ENCODE measurements at places on chromosomes 1 and 21.

- no peak for DNase-seq
Observed at GRCh38 chr1:163029901-163030300, 39.3 kb upstream of the RGS4 start.

DNA sequence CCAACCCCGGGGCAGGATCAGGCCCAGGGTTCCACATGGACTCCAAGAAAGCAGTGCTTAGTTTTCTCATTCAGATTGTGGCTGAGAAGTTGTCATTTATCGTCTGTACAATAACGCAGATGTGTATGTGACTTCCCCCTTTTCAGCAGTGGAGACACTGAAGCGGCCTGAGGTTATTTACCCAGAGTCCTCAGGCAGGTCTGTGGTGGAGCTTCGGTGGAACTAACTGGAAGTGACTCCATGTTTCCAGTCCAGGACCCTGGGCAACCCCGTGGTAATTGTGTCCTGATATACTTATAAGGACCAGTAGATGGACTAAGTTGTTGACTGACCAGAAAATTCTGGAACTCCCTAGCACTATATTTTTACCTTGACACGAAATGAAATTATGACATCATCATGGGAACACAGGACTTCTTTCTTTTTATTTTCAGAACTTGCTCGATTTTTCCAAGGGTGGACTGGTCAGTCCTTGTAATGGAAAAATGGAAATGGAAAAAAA, 1.0 kb upstream of the IER5 start:
- DNase-seq, result no peak

- DNase-seq, result no peak
Observed at GRCh38 chr1:10734962-10735544, 61.4 kb downstream of the CASZ1 start.

DNA sequence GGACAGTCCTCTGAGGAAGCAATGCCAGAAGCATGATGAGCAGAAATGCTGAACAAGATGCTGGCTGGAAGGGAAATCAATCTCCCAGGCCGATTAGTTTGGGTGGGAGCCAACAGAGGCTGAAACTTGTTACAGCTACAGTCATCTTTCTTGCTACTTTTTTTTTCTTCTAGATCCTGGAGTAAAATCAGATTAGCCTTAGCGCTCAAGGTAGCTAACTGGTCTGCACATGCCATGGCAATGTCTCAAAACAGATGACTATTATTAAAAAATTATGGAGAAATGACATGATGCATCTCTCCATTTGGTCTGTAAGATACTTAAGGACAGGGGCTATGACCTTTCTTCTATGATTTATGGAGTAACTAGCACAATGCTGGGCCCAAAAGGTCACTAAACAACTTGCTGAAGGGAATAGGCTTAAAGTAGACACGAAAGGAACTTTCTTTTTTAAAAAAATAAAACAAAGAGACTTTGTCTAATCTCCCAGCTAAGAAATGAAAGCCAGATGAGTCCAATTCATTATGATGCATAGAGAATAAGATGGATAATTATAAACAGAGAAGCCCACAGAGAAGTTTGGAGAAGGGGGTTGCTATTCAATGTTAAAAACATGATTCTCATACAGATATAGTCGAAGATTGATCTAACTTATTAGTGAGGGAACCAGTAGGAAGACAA, 42.5 kb downstream of the UTP25 start:
- DNase-seq, result no peak

DNA sequence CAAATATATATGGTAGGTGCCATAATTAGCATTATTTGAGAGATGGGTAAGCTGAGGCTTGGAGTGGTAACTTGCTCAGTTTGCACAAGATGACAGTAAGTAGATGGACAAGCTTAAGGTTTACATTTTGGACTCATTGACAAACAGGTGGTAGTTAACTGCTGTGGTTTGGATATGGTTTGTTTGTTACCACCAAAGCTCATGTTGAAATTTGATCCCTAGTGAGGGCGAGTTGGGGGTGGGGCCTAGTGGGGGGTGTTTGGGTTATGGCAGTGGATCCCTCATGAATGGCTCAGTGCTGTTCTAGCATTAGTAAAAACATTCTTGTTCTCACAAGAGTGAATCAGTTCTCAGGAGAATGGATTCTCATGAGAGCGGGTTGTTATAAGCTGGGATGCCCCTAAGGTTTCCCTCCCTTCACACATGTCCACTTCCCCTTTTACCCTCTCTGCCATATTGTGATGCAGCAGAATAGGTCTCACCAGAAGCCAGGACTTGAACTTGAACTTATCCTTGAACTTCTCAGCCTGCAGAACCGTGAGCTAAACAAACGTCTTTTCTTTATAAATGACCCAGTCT, 6.6 kb upstream of the PRRX1 start:
- DNase-seq, result no peak

GRCh38 chr1:165603810-165604209, 27.2 kb upstream of the MGST3 start:
- no peak for DNase-seq

- DNase-seq, result peak; percentile 67
Observed at GRCh38 chr1:54379555-54380289, 26.5 kb downstream of the SSBP3 start.

- no peak for DNase-seq
Observed at GRCh38 chr1:212475151-212475550, 42.4 kb downstream of the NENF start.

DNA sequence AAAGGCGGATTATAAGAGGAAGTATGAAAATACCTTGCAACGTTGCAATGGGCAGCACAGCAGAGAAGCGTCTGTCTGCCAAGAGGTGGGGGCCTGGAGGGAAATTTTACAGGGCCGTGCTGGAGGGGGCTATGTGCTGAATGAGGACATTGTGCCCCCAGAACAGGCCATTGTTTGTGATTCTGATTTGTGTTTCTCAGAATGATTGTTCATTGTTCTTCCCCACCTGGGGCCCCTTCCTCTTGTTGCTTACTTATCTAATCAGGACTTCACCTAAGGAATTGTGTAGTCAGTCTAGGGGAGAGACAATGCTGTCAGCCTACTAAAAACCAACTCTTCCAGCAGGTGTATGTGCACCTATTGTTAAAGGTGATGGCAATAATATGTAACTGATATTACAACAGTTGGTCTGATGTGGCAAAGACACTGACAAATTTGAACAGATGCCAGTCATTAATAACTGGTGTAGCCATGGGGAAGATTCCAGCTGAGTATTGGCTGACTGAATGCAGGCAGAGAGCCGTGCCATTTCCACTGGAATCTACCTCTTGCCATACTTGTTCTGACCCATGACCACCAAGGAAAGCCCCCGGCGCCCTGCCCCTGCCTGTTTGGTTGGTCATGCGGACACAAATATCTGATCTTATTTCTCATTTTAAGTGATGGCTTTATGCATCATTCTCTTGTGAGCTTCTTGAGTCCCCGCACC, 45.2 kb upstream of the PSEN2 start:
- DNase-seq, result no peak

DNA sequence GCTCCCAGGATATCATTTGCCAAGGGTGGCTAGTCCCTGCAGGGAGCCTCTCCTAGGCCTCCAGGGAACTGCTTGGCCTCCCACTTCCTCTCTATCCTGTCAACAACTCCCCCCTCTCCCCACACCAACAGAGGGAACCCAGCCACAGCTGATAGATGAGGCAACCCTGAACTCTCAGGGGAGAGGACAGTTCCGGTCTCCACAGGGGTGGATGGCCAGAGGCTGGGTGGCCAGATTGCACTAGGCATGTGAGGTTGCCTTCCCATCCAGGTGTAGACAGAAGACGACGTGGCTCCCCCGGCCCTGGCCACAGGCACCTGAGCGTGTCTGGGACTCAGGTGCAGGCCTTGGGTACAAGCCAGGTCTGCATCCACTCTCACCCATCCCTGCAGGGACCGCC, 53.3 kb downstream of the TOR1AIP2 start:
- DNase-seq, result no peak

DNA sequence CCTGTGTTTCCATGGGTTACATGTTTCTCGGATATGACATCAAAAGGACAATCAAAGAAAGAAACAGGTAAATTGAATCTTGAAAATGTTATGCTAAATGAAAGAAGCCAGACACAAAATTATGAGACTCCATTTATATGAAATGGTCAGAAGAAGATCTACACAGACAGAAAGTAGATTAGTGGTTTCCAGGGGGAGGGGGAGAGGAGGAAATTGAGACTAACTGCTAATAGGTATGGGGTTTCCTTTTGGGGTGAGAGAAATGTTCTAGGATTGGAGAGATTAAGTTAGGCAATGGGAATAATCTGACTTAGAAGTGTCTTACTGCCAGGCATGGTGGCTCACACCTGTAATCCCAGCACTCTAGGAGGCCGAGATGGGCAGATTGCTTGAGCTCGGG, 21.8 kb downstream of the ITGB3BP start:
- DNase-seq, result no peak

- no peak for DNase-seq
Observed at GRCh38 chr1:89799495-89799894, 21.3 kb upstream of the LRRC8D start.

DNA sequence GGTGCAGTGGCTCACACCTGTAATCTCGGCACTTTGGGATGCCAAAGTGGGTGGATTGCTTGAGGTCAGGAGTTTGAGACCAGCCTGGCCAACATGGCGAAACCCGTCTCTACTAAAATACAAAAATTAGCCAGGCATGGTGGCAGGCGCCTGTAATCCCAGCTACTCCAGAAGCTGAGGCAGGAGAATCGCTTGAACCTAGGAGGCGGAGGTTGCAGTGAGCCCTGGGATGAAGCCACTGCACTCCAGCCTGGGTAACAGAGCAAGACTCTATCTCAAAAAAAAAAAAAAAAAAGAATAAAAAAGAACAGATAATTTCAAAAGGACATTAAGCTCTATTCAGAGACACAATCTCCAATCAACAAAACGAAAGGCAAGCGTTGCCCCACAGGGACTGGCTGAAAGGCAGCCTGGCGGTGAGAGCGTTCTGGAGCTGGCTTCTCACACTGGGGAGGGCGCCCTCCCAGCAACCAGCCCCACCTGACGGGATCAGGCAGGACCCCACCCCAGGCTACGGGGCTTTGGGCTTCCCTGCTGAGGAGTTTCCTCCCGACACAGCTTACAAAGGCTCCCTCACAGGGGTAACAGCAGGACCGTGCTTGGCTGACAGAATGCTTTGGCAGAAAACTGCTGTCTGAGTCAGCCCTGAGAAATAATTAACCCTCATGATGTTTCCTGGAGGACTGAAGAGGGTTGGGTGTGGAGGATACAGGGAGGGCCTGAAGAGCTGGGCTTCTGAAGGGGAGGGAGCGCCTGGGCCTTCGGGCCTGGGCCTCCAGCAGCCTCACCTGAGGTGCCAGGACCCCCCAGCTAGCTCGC, 31.1 kb upstream of the SRP9 start:
- DNase-seq, result peak; percentile 70

GRCh38 chr1:41503538-41504113, 19.1 kb upstream of the EDN2 start:
- no peak for DNase-seq

- no peak for DNase-seq
Observed at GRCh38 chr1:182703539-182703938, 19.2 kb upstream of the RGS8 start.

GRCh38 chr1:201876148-201876818, 12.4 kb upstream of the SHISA4 start:
- no peak for DNase-seq

- DNase-seq, result no peak
Observed at GRCh38 chr1:15428815-15429435, 9.3 kb upstream of the CTRC start.

GRCh38 chr1:168431882-168432281, 111.9 kb downstream of the XCL2 start:
- no peak for DNase-seq

DNA sequence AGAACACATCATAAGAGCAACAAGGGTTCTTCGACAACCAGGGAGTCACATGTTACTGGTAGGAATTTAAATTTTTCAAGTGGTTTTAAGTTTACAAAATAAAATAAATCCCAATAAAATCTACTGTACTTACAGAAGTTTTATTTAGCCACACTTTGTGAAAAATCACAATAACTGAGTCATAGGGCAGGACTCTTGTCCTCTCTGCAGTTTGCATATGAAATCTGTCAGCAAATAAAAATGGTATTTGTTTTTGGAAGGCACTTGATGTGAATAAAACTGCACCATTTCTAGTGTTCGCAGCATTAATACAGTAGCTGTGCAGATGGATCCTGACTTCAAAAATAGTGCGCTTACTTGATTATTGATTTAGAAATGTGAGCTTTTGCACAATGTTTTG, 150.4 kb downstream of the LBR start:
- no peak for DNase-seq

GRCh38 chr1:116814926-116815723, 60.9 kb downstream of the CD2 start:
- no peak for DNase-seq

DNA sequence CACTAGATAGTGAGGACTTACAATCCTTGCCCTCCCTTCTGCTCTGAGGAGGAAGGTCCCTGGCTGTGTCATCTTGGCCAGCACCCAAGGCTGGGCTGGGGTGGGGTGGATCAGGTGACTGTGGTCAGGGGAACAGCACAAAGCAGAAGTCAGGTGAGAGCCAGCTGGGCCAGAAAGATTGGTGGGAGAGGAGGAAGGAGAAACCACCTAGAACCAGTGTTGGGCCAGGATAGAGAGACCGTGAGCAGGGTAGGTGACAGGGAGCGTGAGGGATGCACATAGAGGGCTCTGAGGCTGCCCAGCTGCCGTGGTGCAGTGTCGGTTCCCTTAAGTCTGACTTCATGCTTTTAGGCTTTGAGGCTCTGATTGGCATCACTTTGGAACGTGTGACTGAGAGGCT, 22.7 kb downstream of the NCF2 start:
- DNase-seq, result peak; percentile 43

DNA sequence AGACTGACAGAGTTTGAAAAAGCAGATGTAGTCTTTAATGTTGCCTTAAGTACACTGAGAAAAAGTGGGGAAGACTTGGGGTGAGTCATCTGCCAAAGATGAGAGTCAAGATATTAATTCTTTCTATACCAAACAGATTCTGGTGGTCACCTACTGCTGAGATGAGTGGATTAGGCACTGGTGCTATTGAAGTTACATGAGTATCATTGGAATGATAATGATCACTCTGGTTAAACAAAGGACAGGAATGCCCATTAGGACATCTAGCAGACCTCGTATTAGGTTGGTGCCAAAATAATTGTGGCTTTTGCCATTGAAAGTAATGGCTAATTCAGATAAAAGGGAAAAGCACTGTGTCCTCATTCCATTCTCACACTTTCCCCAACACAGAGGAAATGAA, 1588.9 kb downstream of the KCNT2 start:
- no peak for DNase-seq

- DNase-seq, result no peak
Observed at GRCh38 chr1:20395255-20395654, 90.8 kb downstream of the CAMK2N1 start.

- DNase-seq, result no peak
Observed at GRCh38 chr1:183892351-183892793, 87.5 kb downstream of the RGL1 start.

DNA sequence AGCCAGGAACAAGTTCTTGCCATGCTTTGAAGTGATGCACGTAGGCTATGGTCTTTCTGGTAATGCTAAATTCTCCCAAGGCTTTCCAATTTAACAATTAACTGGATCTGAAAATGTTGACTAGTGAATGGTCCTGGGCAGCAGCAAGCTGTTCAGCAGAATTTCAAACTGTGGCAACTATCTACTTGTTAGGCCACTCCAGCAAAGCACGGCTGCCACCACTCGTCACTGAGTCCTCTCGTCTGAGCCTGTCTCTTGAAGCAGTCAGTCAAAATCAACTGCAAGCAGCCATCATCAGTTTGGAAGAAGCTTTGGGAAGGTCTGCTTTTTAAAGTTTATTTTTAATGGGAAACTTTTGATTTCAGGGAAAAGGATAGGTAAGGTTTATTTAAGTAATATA, 6.1 kb downstream of the FLVCR1 start:
- no peak for DNase-seq

Data from left cardiac atrium (tissue), 4 donors.